T-helper 1 cell treated with Interleukin-12 subunit alpha and Interleukin-12 subunit beta and Interleukin-4 antibody, amounts not matched to agents 30 ng/mL and 1 ng/mL, for 36 hours (primary cell): ENCODE measurements at places on chromosomes 13 and 19. TPM values are rescaled to one million over a fixed set of nuclear protein-coding genes. Genes with fewer than 3 reads are reported as not detected.

Gene SULT2A1
- not detected in 2 replicates for total RNA-seq

Gene TEKTIP1
- total RNA-seq = 5.0 and 7.6 TPM in 2 replicates

Gene MCEMP1
- total RNA-seq = not detected in 2 replicates

Gene ODAD3
- not detected in 2 replicates for total RNA-seq

Gene ZNF628
- total RNA-seq = 6.3 and 8.9 TPM in 2 replicates

Gene CDC34
- 47.9 and 49.5 TPM in 2 replicates for total RNA-seq

Gene CGB3
- total RNA-seq = not detected in 2 replicates

Gene LGALS7
- not detected in 2 replicates for total RNA-seq

Gene S1PR4
- total RNA-seq = 179 TPM in 2 replicates

Gene ZNF442
- 0.59 and 1.1 TPM in 2 replicates for total RNA-seq

Gene PDS5B
- 60.7 and 66.3 TPM in 2 replicates for total RNA-seq

Gene BIVM
- 36.2 and 38.7 TPM in 2 replicates for total RNA-seq

Gene CD70
- 73.7 and 75.9 TPM in 2 replicates for total RNA-seq

Gene SYCN
- not detected in 2 replicates for total RNA-seq

Gene OLFM2
- 11.0 and 11.4 TPM in 2 replicates for total RNA-seq

Gene DOCK9
- 95.8 and 97.6 TPM in 2 replicates for total RNA-seq

Gene ERICH6B
- total RNA-seq = not detected in 2 replicates

Gene ANKRD24
- 0.63 and 0.69 TPM in 2 replicates for total RNA-seq

Gene ZNF253
- 16.5 and 17.6 TPM in 2 replicates for total RNA-seq

Gene CCL25
- total RNA-seq = 0.59 and 0.91 TPM in 2 replicates
